ENCODE measurements at places on chromosomes 1 and 21.

DNA sequence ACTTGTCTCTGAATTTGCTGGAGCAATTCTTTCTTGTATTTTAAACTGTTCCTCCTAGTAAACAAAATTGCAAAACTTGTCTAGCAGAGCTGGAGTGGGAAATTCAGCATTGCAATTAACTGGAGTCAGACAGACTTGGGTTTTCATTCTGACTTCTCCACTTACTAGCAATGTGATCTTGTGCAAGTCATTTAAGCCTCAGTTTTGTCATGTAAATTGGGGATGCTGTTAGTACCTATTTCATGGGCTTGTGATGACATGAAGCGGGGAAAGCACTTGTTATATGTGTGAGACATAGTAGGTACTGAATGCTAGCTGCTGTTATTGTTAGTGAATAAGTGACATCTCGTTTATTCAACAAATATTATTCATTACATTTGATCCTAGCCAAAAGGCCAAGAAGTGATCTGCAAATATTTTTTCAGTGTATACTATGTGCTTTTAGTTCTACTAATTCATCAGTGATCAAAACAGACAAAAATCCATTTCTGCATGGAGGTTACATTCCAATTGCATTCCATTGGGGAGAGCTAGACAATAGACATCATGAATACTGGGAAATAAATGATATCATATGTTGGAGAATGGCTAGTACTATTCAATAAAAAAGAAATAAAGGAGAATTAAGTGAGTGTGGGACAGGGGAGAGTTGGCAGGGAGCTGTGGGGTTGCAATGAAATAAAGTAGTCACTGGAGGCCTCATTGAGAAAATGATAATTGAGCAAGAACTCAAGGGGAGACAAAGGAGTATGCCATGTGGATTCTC, 47.1 kb downstream of the CACHD1 start:
- DNase-seq, result no peak

DNA sequence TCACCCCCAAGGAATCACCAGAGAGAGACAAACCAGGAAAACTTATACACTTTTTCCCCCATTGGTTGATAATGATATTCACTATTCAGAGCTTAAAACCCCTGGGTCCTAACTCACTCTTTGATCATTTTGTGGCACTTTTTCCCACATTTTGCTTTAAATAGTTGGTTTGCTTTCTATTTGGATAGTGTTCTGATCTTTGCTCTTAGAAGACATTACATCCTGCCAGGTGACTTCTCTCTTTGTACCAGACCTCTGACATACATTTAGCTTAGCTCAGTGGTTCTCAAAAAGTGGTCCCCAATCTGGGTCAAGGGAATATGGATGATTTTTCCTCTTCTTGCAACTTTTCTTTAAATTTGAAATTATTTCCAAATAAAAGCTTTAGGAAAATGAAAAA, 228.4 kb downstream of the RPS6KC1 start:
- no peak for DNase-seq

DNA sequence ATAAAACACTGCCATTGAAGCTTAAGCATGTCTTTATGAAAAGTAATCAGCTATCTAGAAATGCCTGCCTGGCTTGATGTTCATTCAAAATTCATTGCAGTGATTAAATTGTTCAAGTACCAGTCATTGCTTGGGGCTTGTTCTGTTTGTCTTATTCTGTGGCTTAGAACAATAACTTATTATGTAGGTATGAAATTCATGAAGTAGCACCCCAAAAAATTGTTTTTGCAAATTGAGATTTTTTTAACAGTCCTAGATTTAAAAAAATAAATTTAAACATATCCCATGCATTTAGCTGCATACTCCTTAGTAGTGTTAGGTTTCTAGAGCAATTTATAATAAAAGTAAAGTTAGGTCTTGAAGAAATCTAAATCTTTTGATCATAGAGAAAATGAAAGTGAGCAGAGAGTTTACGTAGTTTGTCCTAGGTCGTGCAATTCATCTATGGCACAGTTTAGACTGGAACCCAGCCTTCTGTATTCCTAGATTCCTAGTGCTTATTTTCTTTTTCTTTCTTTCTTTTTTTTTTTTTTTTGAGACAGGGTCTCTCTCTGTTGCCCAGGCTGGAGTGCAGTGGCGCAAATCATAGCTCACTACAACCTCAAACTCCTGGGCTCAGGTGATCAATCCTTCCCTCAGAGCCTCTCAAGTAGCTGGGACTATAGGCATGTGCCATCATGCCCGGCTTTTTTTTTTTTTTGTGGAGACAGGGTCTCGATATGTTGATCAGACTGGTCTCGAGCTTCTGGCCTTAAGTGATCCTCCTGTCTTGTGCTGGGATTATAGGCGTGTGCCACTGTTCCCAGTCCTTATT, 9.3 kb downstream of the MIER1 start:
- DNase-seq, result no peak

DNA sequence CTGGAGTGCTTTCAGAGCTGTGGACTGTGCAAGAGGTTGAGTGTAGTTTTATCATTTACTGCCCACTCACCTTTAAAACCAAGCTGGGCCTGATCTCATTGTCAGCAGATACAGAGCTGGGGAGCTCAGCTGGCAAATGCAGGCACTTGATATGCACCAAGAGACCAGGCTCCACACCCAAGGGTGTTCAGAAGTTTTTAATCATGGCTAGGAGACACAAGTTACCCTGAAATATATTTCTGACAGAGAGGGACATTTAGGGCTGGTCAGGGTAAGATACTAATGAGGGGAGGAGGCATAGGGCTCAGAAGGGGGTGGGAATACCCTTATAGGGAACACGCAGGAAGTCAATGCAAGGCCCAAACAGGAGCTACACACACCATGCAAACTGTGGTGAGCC, 153.7 kb downstream of the ELAVL4 start:
- no peak for DNase-seq

DNA sequence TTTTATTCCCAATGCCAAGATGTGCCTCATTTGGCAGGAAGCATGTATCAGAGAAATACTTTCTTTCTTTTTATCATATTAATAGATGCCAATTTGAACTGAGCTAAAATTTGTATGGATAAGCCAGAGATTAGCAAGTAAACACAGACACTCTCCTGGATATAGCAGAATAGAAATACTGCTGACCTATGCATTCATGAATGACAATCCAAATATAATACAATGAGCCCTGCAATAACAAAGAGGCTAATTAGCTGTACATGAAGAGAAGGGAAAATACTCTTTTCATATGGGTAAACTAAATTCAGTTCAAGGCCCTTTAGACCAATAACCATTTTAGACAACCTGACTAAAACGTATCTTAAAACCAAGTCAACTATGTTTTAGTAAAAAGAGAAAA, 388.1 kb upstream of the NR5A2 start:
- DNase-seq, result no peak

GRCh38 chr1:157992031-157992832, 1.2 kb upstream of the KIRREL1 start:
- no peak for DNase-seq

- DNase-seq, result no peak
Observed at GRCh38 chr21:18147678-18148077, 97.0 kb upstream of the CHODL start.

- DNase-seq, result no peak
Observed at GRCh38 chr1:184193451-184193850, 141.9 kb downstream of the TSEN15 start.

- DNase-seq, result no peak
Observed at GRCh38 chr1:221069178-221069903, 190.1 kb downstream of the HLX start.

GRCh38 chr1:186636786-186637185, 43.4 kb downstream of the PTGS2 start:
- no peak for DNase-seq

- no peak for DNase-seq
Observed at GRCh38 chr1:36122062-36123030, 2.7 kb downstream of the COL8A2 start.

Measured in activated CD8-positive, alpha-beta memory T cell treated with anti-CD3 and anti-CD28 coated beads for 4 hours (primary cell).